ENCODE measurements at places on chromosomes 11 and 22. TPM values are rescaled to one million over a fixed set of nuclear protein-coding genes. Genes with fewer than 3 reads are reported as not detected.

The MYO18B gene
- 0.84 TPM for total RNA-seq

The BARX2 gene
- not detected for total RNA-seq

GRCh38 chr11:17811352-17811751 is 76.8 kb downstream of the KCNC1 start:
- DNase-seq, result no peak

DNA sequence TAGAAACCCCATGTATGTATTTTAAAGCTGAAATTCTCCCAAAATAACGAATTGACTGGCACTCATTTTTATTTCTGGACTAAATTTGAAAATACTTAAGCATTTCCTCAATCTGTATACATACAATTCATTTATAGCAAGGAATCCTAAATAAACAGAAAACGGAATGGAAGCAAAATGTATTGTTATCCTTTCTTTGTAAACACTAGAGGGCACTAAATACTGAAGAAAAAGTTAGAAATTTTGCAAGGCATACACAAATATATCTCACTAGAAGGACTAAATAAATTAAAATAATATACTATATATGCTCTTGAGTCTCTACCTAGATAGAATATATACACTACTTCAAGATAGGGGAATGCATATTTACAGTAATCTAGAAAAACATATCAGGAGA is 23.1 kb upstream of the ANO5 start:
- DNase-seq, result no peak

DNA sequence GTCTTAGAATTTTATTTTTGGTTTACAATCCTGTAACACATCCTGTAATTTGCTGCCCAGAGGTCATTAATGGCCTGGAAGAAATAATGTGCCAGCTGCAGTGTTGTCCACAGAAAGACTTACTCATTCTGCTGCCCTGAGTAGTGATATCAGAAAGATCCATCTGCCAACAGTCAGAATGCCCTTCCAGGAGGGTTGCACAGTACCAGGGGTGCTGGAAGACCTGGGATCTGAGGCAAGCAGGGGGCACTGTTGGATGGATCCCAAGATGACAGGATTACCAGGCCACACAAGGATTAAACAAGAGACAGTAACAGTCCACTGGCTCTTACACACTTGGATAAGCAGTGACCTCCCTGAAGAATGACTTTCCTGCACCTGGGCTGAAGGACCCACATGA is 93.8 kb upstream of the TOP3B start:
- DNase-seq, result no peak

GRCh38 chr22:31969789-31970489 is 25.6 kb downstream of the YWHAH start:
- peak; percentile 40 for DNase-seq

The MSANTD4 gene
- total RNA-seq, result 17.2 TPM

GRCh38 chr11:17014833-17015626 is 816 bp upstream of the PLEKHA7 start:
- no peak for DNase-seq

GRCh38 chr11:19294444-19294843 is 53.7 kb upstream of the E2F8 start:
- DNase-seq, result no peak

DNA sequence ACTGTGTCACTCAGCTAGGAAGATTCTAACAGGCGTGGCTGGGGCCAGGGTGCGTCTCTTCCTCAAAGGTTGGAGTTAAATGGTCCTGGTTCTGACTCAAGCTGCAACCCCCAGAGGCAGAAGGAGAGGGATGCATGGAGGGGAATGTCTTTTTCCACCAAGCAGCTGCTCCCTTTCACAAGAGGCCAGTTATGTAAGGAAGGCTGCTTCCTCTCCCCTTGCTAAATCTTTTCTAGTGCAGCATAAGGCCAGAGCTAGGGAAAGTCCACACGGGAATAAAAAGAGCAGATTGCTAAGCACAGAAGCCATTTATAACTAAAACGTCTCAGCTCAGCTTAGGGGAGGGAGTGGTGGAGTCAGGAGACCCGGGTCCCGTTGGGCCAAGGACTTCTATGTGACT is 10.0 kb downstream of the PVALB start:
- no peak for DNase-seq

DNA sequence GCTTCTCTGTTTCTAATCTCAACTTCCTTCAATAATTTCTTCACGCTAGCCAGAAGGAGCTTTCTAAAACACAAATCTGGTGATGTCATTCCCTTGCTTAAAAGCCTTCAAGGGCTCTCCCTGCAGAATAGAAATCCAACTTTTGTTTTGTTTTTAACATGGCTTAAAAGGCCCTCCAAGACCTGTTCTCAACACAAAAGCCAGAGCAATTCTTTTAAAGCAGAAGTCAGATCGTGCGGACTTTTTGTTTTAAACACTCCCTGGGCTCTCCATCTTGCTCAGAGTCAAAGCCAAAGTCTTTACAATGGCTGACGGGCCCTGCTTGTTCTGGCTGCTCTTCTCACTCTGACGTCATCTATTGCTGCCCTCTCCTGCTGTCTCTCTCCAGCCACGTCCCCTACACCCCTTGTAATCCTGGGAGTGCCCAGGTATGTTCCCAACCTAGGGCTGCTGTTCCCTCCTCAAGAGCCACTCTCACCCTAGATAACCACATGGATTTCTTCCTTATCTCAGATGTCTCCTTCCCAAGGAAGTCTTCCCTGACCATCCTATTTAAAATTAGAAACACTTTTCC is 22.5 kb downstream of the TECTA start:
- DNase-seq, result no peak

DNA sequence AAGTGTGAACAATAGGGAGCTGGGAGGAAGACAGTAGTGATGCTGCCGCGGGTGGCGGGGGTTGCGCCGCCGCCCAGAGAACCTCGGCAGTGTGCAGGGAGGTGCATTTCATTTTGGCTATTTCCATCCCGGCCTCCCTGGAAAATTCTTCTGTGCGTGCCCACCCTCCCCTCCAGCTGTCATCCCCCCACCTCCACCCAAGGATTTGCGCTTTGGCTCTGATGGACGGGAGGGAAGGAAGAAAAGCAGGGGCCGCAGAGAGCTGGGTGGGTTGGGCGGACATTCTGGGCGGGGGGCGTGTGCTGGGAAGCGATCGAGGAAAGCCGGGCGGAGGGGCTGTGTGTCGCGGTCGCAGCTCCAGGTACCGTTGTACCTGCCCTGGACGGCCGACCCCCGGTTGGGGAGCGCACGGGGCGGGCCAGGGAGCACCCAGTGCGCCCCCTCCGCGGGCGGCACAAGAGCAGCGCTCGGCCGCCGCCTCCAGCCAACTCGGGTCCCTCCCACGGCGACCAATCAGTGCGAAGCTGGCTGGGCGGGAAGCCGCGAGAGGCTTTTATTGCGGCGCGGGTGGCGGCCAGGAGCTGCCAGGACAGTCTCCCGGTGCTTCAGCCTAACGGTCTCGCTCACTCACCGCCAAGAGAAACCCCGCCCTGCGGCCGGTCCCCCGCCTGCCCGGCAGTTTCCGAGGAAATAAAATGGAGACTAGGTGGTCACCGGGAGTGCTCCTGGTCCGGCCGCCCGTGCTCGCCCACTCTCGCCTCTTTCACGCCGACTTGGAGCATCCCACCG is 1.6 kb downstream of the NCAM1 start:
- DNase-seq, result no peak

GRCh38 chr22:38762551-38762983 is 6.8 kb upstream of the SUN2 start:
- DNase-seq, result no peak

- DNase-seq, result no peak
Observed at GRCh38 chr11:101786421-101786820, 128.4 kb upstream of the CEP126 start.

DNA sequence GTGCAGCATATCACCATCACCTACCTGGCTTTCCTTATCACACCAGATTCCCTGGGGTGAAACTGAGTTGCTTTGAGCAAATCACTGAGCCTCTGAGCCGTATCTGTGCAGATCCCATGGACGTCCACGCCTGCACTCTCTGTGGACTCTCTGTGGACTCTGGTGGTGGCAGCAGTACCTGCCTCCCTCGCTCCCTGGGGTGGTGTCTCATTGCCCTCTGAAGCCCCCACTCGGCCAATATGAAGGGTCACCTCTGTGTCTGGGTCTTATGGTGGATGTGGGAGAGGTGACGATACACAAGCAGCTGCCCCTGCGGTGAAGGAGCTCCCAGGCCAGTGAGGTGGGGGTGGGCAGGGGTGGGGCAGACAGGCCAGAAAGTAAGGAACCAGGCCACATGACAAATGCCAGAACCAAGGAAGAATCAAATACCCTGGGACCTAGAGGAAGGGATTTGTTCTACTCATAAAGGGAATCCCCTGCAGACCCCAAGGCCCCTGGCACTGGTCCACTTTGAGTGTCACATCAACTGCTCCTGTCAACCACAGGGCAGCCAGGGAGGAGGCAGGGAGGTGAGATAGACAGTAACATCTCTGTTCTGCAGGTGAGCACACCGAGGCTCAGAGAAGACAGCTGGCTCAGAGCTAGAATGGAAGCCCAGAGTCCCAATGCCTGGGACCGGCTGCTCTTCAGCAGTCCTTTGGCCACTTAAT is 9.2 kb upstream of the CHST1 start:
- no peak for DNase-seq

DNA sequence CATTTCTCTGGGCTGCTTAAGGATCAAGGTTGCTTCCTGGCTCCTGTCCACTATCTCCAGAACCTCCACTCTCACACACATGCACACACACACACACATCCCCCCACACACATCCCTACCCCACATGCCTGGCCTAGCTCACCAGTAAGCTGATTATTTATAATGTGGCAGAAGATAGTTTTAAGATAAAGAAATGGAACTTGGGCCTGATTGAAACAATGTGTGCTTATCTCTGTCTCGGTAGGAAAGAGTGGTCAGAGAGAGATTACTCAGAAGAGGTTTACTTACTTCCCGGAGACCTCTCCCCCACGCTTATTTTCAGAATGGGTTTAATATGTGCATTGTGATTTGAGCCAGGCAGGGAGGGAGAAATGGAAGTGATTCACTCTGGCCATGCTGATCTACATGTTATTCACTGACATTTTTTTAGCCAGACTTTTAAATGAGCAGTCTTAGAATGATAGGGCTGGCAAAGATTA is 422.4 kb downstream of the TENM4 start:
- no peak for DNase-seq

The BCO2 gene
- total RNA-seq, result 0.84 TPM

DNA sequence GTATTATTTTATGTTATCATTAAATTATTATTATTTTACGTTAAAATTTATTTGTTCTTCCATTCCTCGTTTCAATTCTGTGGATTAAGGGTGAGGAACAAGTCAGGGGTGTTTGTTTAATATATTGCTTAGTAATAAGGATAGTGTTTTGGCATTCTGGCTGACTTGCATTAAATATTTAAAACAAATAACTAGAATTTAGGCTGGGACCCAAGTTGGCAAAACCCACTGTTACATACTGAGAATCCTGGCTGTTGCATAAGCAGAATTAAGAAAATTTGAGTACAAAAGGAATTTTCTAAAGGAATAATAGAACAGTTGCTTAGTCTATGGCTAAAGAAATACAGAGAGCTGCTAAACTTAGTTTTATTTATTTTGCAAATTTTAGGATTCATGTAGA is 196.4 kb downstream of the GUCY1A2 start:
- no peak for DNase-seq

- peak; percentile 91 for DNase-seq
Observed at GRCh38 chr22:38056969-38057891, at the start of gene PICK1. PICK1 (plus strand) TSS chr22:38057404; CDS start chr22:38057810, 406 bp downstream.

- no peak for DNase-seq
Observed at GRCh38 chr11:57301711-57302423, 22.9 kb downstream of the TNKS1BP1 start.

DNA sequence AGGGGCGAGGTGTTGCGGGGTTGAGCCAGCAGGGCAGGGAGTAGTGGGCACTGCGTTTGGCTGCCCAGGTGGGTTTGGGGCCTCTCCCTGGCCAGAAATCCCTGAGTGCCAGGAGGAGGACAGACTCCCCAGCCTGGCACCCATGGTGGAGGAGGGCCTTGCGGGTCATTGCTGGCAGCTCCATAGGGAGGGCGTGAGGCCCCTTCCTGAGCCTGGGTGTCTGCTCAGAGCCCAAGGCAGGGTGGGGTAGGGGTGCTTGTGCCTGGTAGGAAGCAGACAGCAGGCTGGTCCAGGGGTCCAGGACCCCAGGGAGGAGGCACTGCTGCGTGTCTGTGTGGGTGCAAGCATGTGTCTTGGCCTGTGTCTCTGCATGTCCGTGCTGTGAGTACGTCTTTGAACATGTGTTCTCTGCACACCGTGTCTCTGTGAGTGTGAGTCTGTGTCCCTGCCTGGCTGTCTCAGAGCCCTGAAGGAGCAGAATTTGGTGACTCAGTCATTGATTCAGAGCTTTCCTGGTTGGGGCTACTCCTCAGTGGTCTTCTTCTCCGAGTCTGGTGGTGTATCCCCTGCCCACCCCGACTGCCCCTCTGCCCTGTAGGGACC is 3.9 kb downstream of the TSPAN4 start:
- DNase-seq, result no peak

GRCh38 chr22:22941831-22942510 is 54.4 kb downstream of the IGLL5 start:
- DNase-seq, result no peak

- no peak for DNase-seq
Observed at GRCh38 chr22:33598821-33599220, 321.5 kb downstream of the LARGE1 start.

DNA sequence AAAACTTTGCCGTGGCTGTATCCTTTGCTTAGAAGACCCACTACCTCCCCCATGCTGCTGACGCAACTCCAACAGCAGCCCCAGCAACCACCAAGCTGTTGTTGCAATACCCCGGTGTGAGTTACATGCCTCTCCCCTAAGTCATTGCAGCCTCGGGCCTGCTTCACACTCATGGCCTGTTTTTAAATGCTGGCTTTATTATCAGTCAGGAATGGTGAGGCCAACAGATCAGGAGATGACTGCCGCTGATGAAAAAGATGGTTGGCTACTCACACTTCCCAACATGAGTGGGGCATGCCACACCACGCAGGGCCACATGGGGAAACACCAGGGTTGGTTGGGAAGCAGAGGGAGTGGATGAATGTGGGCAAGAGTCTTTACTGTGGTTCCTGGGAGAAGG is 171.5 kb upstream of the SYT13 start:
- no peak for DNase-seq

The BAIAP2L2 gene
- total RNA-seq, result 0.58 TPM

GRCh38 chr11:57085611-57086010 is 96.1 kb upstream of the LRRC55 start:
- no peak for DNase-seq

DNA sequence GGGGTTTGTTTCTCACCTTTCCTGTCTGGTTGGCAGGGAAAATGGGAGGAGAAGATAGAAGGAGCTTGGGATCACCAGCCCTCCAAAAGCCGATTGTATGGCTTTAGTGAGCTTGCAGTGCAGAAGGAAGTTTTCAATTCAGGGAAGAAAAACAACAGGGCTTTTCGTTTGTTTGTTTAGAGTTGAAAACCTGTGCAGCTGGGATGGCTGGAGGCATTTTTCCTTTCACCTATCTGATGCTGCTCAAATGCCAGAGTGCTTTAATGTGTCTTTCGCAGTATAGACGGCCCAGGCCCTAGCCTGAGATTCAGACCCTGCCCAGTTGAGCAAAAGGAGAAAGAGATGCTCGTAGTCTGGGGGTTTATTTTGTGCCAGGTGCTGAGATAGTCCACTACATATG is 87.9 kb downstream of the INSC start:
- no peak for DNase-seq
